ENCODE measurements at places on chromosomes 12 and 14. TPM values are rescaled to one million over a fixed set of nuclear protein-coding genes. Genes with fewer than 3 reads are reported as not detected.

DNA sequence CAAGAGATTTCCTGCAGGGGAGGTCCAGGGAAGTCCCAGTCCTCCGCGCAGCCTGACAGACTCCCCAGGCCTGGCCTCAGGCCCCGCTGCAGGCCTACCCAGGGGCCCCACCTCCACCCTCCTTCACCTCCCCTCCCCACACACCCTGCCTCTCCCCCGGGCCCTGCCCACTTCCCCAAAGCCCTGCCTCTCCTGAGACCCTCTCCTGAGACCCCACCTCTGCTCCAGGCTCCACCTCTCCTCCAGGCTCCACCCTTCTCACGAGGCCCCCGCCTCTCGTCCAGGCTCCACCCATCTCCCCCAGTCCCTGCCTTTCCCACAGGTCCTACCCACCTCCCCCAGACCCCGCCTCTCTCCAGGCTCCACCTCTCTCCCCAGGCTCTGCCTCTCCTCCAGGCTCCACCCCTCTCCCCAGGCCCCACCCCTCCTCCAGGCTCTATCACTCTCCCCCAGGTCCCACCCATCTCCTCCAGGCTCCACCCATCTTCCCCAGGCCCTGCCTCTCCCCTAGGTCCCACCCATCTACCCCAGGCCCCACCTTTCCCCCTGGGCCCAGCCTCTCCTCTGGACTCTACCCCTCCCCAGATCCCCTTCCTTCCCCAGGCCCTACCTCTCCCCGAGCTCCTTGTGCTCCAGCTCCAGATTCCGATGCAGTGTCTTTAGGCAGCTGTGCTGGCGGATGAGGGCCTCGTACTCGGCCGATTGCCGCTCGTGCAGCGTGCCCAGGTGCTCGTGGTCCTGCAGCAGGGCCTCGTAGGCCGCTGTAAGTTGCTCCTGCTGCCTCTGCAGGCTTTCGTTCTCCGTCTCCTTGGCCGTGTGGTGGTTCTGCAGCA is 58.8 kb upstream of the GPR68 start:
- peak; percentile 77 for DNase-seq

DNA sequence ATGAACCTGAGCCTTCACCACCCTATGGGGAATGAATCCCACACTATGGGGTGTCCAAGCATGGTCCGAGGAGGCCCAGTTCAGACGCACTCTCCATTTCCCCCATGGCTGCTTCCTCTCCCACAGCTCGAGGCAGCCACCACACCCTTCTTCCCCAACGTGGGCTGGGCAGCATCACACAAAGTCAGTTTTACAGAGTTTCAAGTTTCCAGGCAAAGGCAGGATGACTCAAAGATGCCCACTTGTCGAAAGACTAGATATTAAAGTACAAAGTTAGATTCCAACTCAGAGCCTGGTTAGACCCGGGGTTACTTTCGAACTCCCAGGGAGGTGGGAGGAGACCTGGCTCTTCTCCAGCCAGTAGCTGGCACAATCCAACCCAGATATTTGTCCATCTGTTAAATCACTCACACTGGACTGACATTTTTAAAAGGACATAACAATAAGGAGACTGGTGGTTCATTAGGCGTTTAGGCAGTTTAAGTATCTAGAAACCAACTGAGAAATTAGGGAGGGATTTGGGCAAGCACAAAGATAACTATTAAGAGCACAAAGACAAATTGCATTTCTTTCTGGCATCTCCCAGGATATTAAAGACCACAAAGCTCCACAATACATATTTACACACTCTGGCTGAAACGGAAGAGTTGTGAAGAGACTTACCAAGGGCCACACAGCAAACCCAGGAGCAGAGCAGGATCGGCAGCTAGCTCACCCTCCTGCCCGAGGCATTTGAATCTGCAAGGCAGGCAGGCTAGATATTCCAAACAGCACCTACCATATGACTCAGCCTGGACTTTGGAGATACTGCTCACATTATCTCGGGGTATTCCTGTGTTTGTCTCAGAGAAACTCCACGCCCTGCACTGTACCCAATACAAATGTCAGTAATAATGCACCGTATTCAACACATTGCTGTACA is 34.8 kb downstream of the TMCC3 start:
- DNase-seq = no peak

- DNase-seq = no peak
These were observed 68.5 kb upstream of the LGR5 start for GRCh38 chr12:71371122-71371521.

FGF6 gene
- total RNA-seq = not detected

GRCh38 chr14:75568791-75569190 is 9.6 kb upstream of the FLVCR2 start:
- no peak for DNase-seq

GRCh38 chr12:93757792-93758694 is 80.9 kb downstream of the CRADD start:
- DNase-seq = no peak

DNA sequence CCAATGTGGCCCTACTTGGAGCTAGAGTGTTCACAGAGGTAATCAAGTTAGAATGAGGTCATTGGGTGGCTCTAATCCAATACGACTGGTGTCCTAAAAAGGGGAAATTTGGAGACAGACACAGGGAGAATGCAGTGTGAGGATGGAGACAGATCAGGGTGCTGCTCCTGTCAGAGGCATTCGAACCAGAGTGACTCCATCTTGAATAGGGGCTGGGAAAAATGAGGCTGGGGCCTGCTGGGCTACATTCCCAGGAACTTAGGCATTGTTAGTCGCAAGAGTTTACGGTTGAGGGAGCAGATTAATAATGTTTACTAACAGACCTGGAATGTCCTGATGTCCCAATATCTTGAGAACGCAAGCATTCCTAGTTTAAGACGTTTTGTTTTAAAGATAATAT is 20.2 kb downstream of the TNFAIP2 start:
- no peak for DNase-seq

LRIG3 gene
- total RNA-seq = 0.18 TPM

GRCh38 chr12:18343708-18344107 is 82.4 kb downstream of the PIK3C2G start:
- DNase-seq = no peak
